ENCODE measurements at places on chromosomes 16 and 17.

DNA sequence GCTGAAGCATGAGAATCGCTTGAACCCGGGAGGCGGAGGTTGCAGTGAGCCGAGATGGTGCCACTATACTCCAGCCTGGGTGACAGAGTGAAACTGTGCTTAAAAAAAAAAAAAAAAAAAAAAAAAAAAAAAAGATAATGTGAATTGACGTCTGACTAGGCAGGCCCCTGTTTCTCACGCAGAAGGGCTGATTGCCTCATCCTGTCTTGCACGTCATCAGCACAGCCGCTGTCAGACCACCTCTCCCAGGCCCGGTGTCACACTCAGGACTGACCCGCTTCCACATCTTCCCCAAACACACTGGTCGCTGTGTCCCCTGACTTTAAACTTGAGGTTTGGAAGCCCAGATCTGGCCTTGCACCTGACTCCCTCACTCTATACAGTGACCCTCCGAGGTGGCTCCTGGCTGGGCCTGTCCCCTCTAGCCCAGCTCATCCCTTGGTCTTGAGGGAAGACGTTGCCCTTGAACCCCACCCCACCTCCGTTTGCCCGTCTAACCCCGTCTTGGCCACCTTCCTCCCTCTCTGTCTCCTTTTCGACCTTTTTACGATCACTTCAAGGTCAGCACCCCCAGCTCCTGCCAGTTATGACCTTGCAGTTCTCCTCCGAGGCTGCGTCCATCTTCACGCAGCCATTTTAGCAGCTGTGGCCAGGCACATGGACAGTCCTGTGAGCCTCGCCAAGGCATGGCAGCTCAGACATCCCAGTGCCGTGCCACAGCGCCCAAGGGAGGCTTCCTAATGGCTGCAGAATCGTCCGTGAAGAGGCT, 149.9 kb upstream of the PLCG2 start:
- no peak for DNase-seq

DNA sequence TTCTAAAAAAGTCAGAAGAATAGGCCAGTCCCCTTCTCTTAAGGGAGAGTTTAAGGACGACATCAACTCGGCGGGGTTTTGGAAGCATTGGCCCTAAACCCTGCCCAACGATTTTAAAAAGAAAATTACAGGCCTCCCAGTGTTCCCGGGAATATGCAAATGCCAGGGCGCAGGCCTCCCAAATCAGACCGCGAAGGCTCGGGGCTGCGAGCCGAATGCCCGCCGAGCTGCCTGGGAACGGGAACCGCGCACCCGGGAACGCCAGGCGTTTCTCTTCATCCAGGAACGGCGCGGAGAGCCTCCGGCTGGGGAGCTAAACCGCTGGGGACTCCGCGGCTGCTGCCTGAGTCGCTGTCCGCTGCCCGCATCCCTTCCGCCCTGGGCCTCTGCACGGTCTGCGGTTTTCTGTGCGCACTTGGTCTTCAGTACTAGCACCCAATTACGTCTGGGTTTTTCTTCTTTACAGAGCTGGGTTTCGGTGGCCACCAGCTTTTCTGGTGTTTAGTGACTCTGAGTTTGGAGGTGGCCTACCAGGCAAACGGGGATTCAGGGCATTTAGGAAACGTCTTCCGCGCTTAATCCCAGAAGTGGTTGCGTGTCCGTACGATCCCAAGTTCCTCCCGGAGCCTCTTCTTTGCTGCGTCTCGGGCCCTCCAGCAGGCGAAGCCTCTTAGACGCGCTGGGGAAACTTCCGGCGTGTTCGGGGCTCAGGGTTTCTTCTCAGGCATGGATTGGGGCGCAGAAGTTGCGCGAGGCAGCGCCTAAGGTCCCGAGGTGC, 5.7 kb downstream of the IRX5 start:
- DNase-seq, result no peak

GRCh38 chr17:7177191-7177953, 1.8 kb downstream of the ASGR1 start:
- DNase-seq, result peak; percentile 42

- DNase-seq, result no peak
Measured at GRCh38 chr17:55157165-55157564, 107.6 kb upstream of the HLF start.

DNA sequence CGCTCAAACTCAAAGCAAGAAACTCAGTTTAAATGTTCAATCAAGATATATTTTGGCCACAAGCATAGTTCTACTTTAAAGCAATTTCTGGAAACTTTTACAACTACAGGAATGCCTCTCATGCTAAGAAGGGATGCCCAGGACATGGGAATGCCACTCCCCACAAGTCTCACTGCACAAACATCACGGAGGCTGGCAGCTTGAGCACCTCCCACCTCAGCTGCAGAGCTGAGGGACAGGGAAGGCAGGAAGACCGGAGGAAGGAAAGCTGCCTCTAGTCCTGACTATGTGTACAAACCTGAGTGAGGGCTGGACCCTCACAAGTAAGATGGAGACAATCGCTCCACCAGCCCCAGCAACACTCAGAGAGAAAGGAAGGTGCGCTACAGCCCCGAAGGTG, 5.3 kb downstream of the AXIN1 start:
- no peak for DNase-seq

DNA sequence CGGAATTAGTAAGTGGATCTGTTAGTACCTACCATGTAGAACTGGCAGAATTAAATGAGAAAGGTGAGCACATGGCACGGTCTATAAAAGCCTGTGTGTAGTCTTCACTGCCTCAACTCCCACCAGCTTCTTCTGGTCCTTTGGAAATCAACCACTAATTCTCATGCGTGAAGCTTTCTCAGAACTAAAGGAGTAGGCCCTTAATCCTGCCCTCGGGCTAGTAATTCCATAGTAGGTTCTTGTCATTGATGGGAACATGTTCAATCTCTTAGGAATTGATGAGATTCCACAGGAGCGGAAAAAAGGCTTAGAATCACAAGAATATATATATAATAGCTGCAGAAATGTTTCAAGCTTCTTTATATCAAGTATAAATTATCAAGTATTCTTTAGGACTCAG, 21.7 kb downstream of the CDR2 start:
- DNase-seq, result no peak

- no peak for DNase-seq
Measured at GRCh38 chr16:3349175-3349574, 6.5 kb upstream of the OR2C1 start.

DNA sequence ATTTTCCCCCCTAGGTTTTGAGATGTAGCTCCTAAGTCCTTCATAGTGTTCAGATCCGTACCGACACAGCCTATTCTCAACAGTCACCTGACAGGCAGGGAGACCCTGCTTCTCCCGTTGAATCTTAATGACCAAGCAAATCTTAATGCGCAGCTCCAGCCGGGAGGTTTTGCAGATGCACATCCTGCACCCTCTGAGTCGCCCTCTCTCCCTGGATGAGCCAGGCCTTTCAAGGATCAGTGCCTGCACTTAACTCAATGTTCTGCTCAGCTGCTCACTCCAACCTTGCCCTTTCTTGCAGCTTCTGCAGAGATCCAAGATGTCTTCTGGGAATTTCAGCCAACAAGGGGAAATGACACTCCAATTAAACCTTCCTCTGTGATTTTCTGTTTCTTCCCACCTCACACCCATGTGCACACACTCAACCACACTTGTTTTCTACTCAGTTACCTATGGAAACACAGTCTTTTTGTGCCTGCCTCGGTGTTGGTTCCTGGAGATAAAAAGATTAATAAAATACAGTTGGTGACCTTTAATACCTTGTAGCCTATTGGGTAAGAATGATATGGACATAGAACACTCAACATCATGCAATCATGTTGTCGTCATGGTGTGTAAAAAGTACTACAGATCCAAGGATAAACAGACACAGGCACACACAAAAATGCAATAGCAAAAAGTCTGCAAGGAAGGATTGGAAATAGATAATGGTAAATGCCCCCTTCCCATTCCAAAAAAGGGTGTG, 76.9 kb upstream of the DYNLRB2 start:
- DNase-seq, result no peak

- DNase-seq, result no peak
Measured at GRCh38 chr16:47956916-47957315, 198.9 kb downstream of the ABCC12 start.

All from activated CD4-positive, alpha-beta T cell treated with anti-CD3 and anti-CD28 coated beads for 24 hours (primary cell).